ENCODE measurements at places on chromosomes 12 and 14.

DNA sequence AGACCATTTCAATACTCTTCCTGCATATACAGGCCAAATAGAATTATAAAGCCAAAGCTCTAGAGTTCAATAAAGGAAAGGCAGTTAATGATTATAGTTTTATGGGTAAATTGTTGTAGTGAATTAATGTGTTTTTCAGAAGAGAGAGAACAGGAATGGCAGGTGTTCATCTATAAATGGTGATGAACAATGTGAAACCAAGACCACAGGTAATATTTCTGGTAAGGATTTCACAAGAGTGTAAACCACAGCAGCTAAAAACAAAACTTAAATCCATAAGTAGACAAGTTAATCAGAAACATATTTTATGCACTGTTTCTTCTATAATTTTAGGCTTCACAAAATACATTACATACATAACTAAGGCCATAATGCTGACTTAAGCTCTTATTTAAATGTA, 204.4 kb downstream of the SYT1 start:
- no peak for DNase-seq

DNA sequence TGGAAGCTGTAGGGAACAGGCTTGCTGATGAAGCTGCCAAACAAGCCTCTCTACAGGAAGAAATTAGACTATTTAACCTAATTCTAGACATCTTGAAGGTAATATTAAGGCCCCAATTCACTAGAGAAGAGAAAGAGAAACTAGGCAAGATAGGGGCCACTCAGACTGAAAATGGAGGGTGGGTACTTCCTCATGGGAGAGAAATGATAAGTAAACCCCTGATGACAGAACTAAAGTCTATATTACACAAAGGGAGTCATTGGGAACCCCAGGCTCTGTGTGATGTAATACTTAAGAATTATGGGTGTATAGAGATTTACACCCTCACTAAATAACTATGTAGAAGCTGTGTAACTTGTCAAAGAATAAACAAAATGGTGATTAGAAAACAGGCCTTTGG, 64.3 kb downstream of the APOBEC1 start:
- no peak for DNase-seq

DNA sequence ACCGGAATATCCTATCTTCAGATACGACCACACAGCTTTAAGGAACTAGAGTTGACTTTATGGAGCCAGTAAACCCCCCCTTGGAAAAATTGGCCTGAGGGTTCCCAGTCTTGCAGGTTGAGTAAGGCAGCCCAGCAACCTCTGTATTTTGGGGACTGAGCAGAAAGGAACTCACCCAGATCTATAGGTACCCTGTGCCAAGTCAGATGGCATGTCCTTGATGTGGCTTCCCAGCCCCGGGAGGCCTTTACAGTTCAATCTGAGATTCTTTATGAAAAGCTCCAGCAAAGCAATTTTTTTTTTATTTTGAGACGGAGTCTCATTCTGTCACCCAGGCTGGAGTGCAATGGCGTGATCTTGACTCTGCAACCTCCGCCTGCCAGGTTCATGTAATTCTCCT, 27.6 kb downstream of the TMEM121 start:
- no peak for DNase-seq

DNA sequence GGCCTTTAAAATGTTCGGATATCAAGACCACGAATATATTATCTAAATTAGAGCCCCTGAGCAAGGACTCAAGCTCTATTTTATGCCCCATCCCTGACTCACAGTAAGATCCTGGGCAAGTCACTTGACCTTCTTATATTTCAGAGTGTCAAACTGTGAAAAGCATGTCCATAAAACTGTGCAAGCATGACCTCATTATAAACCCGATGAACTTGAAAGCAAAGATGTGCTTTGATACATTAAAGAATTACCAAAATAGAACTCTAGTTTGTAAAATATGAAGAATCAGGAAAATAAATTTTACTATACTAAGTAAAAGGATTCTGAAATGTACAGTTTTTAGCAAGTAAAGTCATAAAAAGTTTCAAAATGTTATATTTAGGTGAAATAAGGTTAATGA, 2.9 kb upstream of the CALM1 start:
- no peak for DNase-seq

- no peak for DNase-seq
Measured at GRCh38 chr14:81127785-81128184, 93.0 kb downstream of the GTF2A1 start.

DNA sequence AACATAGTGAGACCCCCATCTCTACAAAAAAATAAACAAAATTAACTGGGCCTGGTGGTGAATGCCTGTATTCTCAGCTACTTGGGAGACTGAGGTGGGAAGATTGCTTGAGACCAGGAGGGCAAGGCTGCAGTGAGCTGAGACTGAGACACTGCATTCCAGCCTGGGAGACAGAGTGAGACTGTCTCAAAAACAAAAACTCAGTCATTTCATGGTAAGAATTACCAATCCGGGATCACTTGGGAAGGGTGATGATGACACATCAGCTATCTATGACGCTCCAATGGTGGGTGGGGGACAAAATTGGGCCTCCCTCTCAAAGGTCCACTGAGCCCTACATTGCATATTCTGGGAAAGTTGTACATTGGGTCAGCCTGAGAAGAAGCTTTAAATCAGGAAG, 47.7 kb downstream of the SERPINA3 start:
- no peak for DNase-seq

- no peak for DNase-seq
Measured at GRCh38 chr12:1519642-1520041, 74.7 kb downstream of the FBXL14 start.

GRCh38 chr12:12008931-12009611, 61.7 kb upstream of the BCL2L14 start:
- DNase-seq: no peak

DNA sequence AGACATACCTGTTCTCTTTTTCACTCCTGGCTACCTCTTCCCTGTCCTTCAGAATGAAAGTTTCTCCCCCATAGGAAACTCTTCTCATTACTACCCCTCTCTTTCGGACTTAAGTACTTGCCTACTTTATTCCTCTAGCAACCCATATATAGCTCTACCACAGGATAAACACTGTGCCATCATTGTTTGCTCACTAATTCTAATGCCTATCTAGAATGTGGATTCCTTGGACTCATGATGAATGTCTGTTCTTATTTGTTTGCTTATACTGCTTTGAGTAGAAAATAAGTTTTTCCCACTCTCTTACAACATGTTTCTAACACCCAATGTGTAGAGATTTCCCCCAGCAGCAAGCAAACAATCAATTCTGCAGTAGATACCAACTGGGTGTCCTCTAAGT, 1094.9 kb downstream of the SLC6A15 start:
- DNase-seq: no peak

DNA sequence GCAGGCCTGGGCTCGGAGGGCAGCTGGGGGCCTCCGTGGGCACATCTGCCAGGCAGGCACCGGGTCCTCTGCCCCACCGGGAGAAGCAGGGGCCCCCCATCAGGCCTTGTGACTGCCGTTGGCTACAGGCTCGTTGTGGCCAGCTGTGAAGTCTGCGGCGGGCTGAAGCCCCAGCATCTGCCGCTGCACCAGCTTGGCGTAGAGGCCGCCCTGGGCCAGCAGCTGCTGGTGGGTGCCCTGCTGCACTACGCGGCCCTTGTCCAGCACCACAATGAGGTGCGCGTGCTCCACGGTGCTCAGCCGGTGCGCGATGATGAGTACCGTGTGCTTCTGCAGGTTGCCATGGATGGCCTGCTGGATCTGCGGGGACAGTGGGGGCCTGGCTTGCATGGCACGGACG, 33.9 kb upstream of the VPS37B start:
- DNase-seq: no peak

DNA sequence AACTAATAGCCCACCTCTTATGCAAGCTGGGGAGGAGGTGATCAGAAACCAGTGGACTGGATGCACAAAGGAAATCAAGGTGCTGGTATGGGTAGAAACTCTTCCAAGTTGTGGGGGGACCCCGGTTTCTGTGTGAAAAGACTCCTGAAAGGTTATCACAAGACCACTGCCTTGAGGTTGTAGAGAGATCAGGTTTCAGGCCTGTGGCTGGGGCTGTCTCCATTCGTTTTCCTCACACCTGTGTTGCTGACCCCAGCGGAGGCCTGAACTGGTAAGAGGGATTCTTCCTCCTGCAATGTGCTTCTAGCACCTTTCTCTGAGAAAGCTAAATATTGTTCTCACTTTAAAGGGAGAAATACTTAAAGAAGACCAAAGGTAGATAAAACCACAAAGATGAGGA, 9.3 kb upstream of the OR4K5 start:
- no peak for DNase-seq

DNA sequence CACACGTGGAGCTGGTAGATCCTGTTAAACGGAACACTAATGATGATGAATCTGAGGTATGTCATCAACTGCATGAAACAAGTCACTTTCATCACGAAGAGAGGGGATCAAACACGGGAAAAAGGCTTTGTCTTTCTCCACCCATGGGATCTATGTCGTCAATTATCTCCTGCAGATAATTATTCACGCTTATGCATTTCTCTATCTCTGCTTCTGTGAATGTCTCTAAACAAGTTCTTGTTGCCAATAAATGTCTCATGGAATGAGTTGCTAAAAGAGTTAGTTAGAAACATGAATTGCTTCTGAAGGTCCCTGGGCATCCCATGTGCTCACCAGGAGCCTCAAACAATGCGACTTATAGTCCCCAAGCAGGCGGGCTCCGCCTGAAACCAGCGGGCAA, 1228.2 kb upstream of the TMEM132C start:
- no peak for DNase-seq

DNA sequence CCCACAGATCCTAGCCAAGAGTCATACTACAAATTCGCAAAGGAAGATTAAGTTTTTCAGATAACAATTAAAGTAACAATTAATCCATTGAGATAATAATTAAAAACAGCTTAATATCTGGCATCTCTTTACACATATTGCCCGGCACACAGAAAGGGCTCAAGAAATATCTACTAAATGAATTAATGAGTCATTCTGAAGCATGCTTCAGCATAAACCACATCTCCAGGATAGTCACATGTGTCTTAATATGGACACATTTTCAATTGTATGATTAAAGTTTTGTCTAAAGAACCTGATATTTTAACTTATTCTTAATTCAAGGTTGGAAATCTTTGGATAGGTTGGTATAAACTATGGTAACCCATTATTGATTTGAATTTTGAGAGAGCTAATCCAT, 9.6 kb downstream of the ITPR2 start:
- DNase-seq: no peak

GRCh38 chr12:31005256-31005943, 68.3 kb upstream of the DDX11 start:
- DNase-seq: no peak

- no peak for DNase-seq
Measured at GRCh38 chr12:103503546-103504480, 8.0 kb upstream of the C12orf42 start.

- DNase-seq: no peak
Measured at GRCh38 chr12:51850081-51850964, 1.8 kb upstream of the FIGNL2 start.

DNA sequence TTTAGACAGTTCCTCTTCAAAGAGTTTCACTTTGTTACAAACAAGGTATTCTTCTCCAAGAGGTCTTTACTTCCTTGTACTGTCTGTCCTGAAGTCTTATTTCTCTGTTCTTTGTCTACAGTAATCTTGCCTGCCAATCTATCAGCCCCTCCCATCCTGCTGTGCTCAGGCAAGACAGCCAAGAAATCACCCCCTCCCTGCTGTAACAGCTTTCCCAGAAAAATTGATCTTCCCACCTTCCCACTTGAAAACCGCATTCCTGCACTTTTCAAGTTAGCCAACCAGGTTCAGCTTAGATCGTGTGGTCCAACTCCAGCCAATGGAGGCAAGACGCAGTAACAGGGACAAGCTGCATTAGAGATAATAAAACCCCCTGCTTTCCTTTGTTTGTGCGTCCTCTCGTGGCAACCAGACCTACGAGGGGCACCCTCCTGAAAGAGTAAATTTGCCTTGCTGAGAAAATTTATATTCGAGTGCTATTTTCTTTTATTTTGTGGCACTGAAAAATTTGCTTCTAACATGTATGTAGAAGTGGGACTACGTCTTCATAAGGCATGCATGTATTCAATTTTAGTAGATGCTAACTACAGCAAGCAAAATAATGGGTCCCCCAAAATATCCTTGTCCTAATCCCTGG, 46.5 kb upstream of the ESR2 start:
- DNase-seq: no peak

- no peak for DNase-seq
Measured at GRCh38 chr14:90671382-90672234, 144.6 kb downstream of the TTC7B start.

GRCh38 chr14:67579040-67579439, 21.0 kb downstream of the PIGH start:
- DNase-seq: no peak

DNA sequence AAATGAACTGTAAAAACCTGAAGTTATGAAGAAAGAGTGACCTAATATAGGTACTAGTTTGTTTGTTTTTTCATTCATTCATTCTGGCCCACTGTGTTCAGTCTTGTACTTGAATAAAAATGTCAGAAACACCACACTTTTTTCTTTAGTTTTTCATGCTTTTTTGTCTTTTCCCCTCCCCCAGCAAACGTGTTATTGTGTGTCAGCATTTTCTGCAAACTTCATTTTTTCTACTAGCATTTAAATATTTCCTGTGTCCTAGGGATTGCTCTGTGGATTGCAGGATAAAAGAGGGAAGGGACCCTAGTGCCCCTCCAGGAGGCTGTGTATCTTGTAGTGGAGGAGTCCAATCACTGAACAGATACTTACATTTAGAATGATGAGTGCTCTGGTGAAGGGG, 42.2 kb downstream of the ETNK1 start:
- no peak for DNase-seq

DNA sequence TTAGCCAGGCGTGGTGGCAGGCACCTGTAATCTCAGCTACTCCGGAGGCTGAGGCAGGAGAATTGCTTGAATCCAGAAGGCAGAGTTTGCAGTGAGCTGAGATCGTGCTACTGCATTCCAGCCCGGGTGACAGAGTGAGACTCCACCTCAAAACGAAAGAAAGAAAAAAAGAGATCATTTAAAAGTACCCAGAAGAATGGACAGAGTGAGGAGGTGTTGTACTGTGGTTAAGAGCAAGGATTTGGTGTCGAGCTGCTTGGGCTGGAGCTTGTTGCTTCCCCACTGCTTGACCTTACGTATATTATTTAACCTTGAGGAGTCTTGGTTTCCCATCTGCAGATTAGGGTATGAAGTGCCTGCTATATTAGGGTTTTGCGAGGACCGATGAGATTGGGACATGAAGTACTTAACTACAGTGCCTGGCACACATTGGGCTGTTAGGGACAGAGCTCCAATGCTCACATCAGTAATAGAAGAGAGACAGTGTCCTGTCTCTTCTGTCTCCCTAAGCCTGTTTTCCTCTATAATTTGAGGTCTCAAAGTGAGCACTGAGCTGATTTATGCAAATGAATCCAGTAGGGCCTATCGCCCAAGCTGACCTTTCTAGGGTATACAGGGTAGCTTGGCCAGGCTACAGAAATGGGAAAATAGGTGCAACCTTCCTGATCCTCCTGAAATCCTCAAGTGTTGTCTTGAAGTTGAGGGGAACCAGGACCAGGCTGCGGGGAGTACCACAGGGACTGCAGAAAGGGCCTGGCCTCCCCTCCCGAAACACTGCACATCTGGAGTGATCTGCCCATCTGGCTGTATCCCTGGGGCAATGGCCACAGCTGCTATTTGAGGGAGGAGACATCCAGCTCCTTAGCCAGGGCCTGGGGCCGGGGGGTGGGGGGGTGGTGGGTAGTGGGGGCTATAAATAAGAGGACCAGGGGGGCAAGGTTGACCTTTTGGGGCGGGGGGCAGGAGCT, 8.6 kb upstream of the HDAC7 start:
- no peak for DNase-seq

- DNase-seq: no peak
Measured at GRCh38 chr12:117986705-117987469, 18.1 kb upstream of the KSR2 start.

Measured in AG09319 (cell line).